ENCODE measurements at places on chromosomes 6 and 20.

- no peak for DNase-seq
Measured at GRCh38 chr6:123802351-123802696, 1.3 kb upstream of the NKAIN2 start.

- no peak for DNase-seq
Measured at GRCh38 chr20:10789386-10789785, 115.6 kb upstream of the JAG1 start.

DNA sequence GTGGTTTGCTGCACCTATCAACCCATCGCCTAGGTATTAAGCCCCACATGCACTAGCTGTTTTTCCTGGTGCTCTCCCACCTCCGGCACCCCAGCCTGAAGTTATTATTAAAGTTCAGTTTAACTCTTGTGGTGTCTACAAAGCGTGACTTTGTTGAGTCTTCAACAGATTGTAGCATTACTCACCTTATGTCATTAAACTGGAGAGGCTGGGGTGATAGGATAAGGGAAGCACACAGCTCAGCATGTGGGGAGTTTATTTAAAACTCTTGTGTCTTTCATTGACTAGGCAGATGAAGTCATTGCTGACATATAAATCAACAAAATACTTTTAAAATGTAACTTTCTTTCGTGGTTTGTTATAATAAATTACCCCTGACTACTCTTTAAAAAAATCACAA lies 84.7 kb upstream of the GCM1 start:
- no peak for DNase-seq

DNA sequence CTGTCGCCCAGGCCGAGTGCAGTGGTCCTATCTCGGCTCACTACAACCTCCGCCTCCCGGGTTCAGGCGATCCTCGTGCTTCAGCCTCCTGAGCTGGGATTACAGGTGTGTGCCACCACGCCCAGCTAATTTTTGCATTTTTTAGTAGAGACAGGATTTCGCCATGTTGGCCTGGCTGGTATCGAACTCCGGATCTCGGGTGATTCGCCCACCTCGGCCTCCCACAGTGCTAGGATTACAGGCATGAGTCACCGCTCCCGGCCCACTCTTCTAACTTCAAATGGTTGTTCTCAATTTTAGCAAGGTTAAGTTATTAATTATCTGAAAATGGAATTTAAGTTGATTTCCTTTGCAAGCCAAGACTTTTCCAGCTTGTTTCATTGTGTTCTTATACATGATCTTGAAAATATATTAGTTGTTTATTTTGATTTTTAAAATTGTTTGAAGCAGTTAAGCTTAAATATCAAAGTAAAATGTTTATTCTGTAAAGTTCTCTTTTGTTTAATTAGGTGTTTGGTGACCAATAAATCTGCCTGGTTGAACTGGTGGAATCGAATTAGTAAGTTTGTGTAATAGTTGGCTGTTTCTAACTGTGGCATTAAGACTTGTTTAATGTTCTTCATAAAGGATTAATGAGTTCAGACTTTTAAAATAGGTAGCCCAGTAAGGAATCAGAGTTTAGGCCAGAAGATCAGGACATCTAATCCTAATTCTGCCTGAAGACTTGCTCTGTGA lies 2.3 kb downstream of the PM20D2 start:
- DNase-seq: no peak

GRCh38 chr20:53625311-53626129 lies 31.9 kb upstream of the ZNF217 start:
- no peak for DNase-seq

DNA sequence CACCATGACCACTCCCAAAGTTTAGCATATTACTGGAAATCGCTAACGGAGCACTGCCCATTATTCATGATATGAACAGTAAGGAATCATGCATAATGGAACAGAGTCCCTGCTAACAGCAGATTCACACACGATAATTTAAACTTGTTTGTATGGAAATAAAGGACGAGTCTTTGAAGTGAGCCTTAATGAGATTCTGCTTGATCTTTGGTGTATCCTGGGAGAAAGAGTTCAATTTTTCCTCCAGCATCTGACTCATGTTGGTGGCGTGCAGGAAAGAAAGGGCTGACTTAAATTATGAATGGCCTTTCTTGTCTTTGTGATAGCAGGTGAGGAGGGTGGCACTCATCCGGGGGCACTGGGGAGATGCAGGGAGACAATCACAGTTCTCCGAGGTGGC lies 194.6 kb downstream of the ZNF217 start:
- DNase-seq: no peak

- DNase-seq: no peak
Measured at GRCh38 chr20:49871391-49871948, 43.9 kb downstream of the SPATA2 start.
